ENCODE measurements at places on chromosomes 13 and 19.

- no peak for DNase-seq
Observed at GRCh38 chr13:33940898-33941297, 122.9 kb downstream of the RFC3 start.

DNA sequence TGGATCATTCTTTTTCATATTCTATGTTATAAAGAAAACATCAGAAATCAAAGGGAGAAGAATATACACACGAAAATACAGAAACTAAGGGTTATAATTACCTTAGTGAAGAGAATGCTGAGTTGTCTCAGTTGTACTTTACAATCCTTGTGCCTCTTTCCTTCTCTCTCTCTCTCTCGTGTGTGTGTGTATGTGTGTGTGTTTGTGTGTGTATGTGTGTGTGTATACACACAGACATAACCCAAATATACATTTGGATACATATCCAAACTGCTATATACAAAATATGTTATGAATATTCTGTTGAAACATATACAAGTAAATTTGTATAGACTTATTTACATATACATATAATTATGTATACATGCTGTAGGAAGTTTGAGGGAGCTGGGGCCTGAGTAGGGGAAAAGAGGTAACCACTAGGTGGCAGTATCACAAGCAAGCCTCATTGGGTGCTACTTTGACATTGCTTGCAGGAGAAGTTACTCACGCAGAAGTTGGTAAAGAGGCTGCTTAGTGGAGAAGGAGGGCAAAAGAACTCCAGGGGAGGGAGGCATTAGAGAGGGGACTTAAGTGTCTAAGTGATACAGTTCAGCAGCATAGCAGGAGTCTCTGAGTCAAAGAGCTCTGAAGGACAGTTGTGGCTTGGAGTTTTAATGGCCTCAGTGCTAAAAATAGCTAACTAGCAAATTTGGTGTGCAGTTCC is 465.1 kb upstream of the PCDH20 start:
- no peak for DNase-seq

- DNase-seq = no peak
Observed at GRCh38 chr13:57865600-57866294, 234.2 kb downstream of the PCDH17 start.

DNA sequence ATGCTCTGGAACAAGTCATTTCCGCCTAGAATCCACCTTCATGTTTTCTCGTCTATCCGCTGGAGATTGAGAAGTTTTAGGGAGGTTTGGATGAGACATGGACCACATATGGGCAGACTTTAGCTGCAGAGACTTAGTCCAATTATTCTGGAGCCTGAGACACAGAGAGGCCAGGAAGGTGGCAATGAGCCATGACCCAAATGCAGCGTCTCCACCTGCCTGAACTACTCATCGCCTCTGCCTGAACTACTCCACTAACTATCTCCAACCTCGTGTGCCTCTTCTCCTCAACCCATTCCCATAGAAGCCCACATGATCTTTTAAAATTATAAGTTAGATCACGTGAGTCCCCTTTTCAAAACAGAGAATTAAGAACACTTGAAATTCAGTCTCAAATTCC is 5.6 kb downstream of the PLEKHA4 start:
- no peak for DNase-seq

- DNase-seq = no peak
Observed at GRCh38 chr13:41490371-41491015, 33.1 kb downstream of the RGCC start.

DNA sequence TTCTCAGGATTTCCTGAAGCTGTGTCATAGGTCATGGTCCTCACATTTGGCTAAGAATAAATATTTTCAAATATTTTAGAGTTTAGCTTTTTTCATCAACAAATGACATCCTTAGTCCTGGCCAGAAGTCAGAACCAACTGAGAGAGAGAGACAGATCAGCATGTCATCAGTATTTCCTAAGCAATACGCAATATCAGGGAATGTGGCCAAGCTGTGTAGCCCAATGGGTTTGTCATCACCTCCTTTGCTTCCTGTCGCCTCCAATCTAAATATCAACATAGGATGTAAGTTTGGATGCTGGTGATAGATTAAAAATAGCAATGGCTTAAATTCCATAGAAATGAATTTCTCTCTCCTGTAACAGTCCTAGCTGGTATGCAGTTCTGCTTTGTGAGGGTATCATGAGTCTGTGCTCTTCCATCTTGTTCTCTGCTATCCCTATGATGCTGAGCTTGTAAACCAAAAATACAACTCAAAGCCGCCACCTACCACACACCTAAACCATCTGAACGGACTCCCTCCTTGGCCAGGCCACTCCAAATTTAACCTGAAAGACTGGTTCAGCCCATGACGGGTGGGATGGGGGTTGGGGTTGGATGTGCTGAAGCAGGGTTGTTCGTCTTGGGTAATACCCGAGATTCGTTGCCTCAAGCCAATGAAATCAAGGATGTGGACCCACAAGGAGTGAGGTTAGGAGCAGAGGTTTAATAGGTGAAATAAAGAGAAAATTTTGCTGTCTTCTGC is 10.0 kb upstream of the IGSF23 start:
- no peak for DNase-seq

- DNase-seq = no peak
Observed at GRCh38 chr13:106129993-106130392, 405.5 kb downstream of the EFNB2 start.

DNA sequence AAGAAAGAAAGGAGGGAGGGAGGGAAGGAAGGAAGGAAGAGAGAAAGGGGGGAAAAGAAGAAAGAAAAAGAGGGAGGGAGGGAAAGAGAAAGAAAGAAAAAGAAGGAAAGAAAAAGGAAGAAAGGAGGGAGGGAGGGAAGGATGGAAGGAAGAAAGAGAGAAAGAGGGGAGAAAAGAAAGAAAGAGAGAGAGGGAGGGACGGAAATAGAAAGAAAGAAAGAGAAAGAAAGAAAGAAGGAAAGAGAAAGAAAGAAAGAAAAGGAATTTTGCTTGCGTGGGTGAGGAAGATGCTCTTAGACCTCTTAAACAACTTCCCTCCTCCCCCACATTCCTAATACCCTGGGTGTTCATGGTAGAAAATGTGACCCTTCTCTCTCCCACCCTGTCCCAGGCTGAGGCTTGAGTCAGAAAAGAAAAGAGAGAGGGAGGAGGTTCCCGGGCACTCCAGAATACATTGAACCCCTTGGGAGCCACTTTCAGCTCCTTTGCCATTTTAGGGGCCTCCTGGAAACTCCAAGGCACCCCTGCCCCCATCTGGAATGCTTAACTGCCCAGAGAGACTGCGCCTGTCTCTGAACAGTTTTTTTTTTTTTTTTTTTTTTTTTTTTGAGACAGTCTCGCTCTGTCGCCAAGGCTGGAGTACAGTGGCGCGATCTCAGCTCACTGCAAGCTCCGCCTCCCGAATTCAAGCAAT is 9.2 kb upstream of the KANK3 start:
- no peak for DNase-seq

DNA sequence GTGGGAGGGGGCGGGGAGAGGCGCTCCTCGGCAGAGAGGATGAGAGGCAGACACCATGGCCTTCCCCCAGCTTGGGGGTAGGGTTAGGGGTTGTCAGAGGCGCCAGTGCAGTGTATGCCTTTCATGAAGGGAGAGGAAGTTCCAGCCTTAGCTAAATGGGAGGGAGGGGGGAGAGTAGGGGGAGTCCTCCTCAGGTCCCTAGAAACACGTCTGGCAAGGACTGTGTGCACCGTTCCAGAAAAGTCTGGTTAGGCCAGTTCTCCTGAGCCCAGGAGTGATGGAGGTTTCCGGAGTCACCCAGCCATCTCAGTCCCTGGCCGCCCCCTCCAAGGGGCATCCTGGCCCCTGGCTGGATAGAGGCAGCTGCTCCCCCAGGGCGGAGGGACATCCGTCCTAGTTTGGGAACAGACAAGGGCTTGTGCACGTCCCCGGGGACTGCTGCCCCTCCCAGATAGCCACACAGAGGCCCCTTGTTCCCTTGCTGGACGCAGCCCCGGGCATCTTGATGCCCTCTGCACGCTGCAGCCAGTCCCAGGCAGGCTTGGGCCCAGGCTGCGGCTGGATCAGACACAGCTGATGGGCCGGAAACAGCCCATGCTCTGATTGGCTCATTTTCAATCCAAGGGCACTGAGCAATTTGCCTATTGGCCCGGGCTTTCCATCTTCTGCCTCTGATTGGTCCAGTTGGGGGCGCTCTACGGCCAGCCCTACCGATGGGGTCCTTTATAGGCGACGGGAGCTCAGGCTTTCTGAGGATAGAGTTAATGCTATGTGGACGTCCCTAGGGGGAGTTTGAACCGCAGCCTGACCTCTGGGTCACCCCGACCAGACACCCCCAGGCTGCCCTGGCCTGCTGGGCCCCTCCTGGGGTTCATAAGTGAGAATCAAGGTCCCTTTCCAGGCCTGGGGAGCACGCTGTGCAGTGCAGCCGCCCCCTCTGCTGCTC is 3.8 kb downstream of the S1PR2 start:
- DNase-seq = no peak

DNA sequence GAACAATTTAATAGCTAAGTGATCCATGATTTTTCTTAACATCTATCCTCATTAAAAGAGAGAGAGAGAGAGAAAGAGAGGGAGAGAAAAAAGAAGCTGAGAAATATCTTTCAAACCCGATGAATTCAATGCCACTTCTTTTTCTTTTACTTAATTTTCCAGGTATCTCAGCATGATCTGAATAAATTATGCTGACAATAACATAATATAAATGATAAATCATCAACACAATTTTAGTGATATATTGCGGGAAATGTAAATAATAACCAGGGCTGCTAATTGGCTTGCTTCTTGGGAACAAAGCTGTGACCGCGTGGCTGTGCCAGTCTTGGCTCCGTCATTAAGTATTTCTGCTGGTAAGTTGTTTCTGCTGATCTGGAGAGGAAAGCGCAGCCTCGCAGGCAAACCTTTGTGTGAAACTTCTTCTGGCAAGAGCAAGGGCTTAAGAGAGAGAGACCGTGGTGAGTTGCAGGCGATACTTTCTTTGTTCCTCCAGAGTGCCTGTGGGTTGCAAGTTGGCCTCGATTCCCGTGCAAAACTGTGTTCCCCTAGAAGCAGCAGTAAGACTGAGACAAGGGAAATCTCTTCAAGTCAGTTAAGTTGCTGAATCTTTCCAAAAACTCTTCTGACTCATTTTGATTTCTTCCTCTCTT is 489.1 kb upstream of the TSHZ3 start:
- no peak for DNase-seq

DNA sequence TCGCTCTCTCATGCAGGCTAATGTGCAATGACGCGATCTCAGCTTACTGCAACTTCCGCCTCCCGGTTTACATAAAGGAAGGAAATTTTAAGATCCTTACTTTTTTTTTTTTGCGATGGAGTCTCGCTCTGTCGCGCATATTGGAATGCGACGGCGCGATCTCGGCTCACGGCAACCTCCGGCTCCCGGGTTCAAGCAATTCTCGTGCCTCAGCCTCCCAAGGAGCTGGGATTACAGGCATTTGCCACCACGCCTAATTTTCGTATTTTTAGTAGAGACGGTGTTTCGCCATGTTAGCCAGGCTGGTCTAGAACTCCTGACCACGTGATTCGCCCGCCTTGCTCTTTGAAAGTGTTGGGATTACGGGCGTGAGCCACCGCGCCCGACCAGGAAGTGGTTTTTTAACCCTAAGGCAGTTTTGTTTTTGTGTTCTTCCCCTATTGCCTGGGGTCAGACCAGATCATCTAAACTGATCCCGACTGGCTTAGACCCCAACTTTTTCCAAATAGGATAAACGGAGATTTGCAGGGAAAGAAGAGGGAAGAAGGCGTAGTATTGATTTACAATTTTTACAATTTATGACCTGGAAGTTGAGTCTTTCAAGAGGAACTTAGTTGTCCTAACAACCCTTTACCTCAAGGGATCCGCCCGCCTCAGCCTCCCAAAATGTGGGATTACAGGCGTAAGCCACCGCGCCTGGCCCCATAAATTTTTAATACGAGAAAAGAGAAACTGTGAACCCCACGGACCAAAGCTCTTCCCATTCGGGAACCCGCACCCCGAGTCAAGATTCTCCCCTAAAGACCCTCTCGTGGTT is 142.0 kb downstream of the ZNF737 start:
- no peak for DNase-seq

DNA sequence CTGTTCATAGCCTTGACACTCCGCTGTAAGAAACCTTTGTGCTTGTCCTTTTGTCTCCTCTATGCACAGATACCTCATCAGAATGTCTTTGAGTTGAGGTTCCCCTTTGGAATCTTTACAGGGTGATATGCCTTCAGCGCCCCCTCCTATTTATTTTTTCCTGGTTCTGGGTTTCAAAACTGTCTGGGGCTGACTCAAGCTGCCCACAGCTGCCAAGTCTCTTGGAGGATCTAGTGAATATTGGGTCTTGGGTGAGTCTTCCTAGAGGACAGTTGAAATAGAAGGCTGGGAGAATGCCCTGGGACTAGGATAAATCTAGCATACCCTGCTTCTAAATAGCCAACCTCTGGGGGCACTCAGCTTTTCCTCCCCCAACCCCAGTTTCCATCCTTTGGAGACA is 930 bp downstream of the ZNF136 start:
- no peak for DNase-seq

- no peak for DNase-seq
Observed at GRCh38 chr19:6685482-6685881, 15.5 kb upstream of the TNFSF14 start.

GRCh38 chr13:25980255-25980654 is 71.6 kb downstream of the SHISA2 start:
- no peak for DNase-seq

- DNase-seq = no peak
Observed at GRCh38 chr13:101623470-101624209, 171.2 kb downstream of the ITGBL1 start.

DNA sequence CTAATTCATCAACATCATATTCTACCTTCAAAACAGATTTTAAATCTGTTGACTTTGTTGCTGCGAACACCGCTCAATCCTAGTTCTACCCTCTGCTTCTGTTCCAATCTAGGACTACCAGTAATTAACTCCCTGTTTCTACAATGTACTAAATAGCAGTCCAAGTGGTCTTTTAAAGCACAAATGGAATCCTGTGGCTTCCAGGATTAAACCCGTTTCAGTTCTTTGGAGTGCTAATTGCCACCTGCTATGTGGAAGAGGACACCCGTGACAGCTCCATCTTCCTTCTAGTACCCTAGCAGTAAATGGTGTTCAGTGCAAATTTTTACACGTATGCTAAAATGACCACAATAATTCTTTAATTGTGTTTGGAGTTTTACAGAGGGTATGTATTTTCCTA is 232.1 kb downstream of the TDRD3 start:
- no peak for DNase-seq

DNA sequence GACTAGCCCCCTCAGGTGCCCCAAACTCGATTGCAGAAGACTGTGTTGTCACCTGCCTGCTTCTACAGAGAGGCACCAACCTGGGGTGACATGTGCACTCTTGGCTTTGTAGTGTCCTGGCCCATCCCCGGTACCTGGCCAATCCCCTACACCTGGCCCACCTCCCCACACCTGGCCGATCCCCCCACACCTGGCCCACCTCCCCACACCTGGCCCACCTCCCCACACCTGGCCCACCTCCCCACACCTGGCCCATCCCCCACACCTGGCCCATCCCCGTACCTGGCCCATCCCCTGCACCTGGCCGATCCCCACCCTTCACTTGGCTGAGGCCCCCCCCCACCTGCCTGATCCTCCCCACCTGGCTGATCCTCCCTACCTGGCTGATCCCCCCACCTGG is 25.4 kb downstream of the ATP11A start:
- no peak for DNase-seq
